CD8-positive, alpha-beta T cell (primary cell): ENCODE measurements at places on chromosomes 1 and 21.
A peak's percentile ranks its signal among the peaks of the same experiment; 100 is the strongest.

DNA sequence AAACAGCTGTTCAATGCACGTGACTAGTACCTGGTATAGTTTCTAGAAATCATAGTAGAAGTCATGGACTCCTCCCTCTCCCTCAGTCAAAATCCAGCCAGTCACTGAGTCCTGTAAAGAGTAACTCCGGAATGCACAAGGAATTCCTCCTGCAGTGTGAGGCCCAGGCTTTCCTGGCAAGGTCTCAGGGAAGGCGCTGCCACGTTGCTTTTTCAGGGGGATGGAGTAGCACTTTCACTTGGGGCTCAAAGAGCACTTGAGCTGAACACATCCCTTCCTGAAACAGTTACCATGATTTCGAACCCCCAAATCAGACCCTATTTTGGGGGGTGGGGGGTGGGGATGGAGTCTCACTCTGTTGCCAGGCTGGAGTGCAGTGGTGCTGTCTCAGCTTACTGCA is 26.4 kb upstream of the LRRC8D start:
- no peak for DNase-seq

- no peak for DNase-seq
Observed at GRCh38 chr1:220999872-221000863, 120.9 kb downstream of the HLX start.

GRCh38 chr1:224791362-224791941 is 138.0 kb upstream of the DNAH14 start:
- no peak for DNase-seq

GRCh38 chr1:2233997-2234761 is 6.1 kb downstream of the SKI start:
- peak; percentile 74 for DNase-seq

DNA sequence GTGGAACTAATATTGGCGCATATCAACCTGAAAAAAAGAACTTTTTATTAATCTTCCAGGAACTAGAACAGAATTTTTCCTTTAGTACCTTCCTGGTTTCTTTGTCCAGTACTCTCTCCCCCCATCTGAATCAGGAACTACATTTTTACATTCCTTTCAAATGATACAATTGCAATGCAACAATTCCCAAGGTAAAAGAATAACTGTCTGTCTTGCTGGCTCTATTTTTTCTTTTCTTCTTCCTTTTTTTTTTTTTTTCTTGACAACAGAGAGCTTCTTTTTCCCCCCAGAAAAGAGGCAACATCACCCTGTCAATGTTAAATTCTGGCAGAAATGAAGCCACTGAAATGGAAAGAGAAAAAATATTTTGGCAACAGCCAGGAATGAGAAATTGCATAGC is 4.5 kb upstream of the CD101 start:
- no peak for DNase-seq

DNA sequence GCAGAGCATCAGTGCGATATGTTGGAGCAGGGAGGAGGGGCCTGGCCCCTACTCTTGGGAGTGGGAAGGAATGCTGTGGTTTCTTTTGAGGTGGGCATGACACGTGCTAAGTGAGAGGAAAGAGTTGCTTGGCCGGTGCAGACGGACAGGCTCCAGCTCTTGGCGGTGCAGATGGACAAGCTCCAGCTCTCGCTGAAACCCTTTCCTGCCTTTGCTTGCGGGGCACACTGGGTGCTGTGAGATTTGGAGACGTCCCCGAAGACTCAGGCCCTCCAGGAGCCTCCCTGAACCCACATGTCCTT is 15.9 kb downstream of the PDXK start:
- no peak for DNase-seq

DNA sequence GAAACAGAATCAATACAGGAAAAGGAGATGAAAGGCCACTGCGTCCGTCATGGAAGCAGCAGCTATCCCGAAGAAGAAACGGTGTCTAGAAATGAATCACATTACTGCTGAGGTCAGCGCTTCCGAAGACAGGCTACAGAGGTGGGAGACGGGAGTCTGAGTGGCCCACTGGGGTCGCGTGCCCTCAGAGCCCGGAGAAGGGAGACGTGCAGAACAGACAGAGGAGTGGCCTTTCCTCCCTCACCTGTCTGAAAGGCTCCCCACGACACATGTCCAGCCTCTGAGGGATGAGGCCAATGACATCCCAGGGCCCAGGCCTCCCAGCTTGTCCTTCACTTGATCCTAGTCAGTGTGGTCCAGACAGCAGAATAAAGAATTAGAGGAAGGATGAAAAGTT is 35.9 kb downstream of the VPS26C start:
- no peak for DNase-seq

DNA sequence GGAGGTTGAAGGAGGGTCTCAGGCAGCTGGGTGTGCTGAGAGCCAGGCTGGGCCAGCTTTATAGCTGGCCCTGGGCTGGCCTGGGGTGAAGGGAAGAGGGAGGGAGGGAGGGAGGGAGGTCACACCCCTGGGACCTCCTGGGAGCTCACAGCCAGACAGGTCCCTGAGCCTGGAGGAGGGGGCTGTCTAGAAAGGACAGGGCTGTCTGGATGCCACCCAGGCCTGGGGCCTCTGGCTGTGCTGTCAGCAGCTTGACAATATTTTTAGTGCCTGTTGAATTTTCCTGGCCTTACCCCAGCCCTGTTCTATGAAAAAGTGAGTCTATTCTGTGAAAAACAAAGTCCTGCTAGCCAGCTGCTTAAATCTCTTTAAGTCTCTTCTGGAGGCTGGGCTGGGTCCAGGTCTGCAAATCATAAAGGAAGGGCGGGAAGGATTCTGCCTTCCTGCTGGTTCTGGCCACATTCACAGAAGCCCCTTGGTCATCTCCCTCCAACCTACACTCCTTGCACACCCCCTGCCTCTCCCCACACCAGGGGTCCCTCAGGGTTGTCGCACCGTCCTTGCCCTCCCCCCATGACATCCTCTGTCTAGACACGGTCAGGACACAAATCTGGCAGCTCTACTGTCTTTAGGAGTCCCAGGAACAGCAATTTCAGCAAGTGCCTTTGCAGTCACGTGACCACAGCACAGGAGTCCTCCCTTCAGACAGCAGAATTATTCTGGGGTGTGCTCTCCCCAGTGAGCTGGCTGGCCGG is at the start of gene LEFTY2:
LEFTY2 (minus strand) TSS at position 34 of the 755 bp plus-strand sequence. CDS start 80 bp downstream, outside the sequence.
- no peak for DNase-seq
